Activated T-cell treated with anti-CD3 and anti-CD28 coated beads, Interleukin-2, amount 50 U/mL, for 48 hours (primary cell): ENCODE measurements at places on chromosomes 13 and 19.

- DNase-seq: no peak
These were observed 401.1 kb upstream of the SPRY2 start for GRCh38 chr13:80742033-80742432.

GRCh38 chr13:52925775-52926285 lies 77.4 kb upstream of the PCDH8 start:
- no peak for DNase-seq

- no peak for DNase-seq
These were observed 194.2 kb downstream of the POU4F1 start for GRCh38 chr13:78409172-78409571.

GRCh38 chr19:33450689-33451088 lies 70.9 kb downstream of the PEPD start:
- DNase-seq: no peak

- no peak for DNase-seq
These were observed 88.5 kb downstream of the TEX26 start for GRCh38 chr13:31020996-31021395.

- no peak for DNase-seq
These were observed 211.7 kb downstream of the LIG4 start for GRCh38 chr13:108003626-108004025.

DNA sequence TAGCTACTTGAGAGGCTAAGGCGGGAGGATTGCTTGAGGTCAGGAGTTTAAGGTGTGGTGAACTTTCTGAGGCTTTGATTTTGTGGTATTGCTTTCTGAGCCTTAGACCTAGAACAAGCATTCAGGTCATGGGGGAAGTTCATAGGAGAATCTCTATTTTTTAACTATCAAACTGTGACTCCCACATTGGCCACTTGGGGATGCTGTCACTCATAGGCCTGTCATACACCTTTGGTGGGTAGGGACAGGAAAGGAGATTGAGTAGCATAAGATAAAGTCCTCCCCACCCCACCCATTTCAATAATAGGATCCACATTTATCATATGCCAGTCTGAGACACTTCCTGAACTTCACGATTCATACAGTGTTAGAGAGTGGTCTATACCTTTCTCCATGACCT lies 41.9 kb upstream of the PSG2 start:
- DNase-seq: no peak

DNA sequence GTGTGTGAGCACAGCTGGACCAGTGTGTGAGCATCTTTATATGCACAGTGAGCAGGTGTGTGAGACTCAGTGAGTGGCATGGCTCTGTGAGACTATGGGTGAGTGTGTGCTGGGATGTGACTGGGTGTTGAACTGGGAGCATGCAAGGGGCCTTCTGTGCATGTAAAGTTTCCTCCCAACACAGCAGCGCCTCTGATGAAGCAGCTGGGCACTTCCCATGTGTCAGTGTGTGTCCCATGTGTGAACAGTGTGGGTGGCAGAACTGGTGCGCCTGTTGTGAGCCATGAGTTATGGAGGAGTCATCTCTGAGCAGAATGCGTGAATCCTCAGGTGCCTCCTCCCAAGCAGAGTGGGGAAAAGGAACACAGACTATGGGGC lies 24.1 kb downstream of the LGALS16 start:
- peak; percentile 73 for DNase-seq

DNA sequence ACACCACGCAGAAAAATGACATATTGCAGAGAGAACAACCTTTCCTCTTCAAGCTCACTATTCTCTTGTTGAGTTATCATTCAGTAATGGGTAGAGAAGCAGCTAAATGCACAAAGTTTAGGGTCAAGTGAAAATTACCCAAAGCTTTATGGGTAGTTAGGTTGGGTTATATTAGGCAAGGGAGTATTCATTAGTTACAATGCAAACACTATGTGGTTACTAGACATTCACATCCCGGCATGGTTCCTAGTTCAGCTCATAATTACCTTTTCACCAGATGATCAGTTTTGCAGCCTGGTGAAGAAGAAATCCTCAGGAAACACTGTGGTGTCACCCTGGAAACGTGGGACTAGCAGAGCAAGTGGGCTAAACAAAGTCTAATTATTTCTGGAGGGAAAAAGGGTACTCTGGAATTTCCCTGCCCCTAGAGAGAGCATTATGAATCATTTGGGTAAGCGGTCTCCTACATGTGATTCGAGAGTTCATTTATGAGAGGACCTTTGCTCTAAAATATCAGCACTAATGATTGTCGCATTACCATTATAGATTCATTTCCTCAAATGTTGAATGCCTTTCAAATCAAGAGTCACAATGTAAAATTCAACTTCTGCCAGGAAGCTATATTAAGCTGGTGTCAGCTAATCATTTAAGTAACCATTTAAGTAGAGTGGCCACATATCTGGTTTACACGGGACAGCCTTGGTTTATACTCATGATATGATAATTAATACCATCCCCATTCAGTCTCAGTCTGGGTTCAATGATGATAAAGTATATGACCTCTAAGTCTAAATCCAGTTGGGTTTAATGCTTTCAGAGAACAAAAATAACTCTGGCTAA lies 1208.0 kb downstream of the DIAPH3 start:
- DNase-seq: no peak

- no peak for DNase-seq
These were observed 89.2 kb downstream of the DHRS12 start for GRCh38 chr13:51714663-51715168.

- DNase-seq: no peak
These were observed 70.9 kb upstream of the MYO16 start for GRCh38 chr13:108558489-108558888.

DNA sequence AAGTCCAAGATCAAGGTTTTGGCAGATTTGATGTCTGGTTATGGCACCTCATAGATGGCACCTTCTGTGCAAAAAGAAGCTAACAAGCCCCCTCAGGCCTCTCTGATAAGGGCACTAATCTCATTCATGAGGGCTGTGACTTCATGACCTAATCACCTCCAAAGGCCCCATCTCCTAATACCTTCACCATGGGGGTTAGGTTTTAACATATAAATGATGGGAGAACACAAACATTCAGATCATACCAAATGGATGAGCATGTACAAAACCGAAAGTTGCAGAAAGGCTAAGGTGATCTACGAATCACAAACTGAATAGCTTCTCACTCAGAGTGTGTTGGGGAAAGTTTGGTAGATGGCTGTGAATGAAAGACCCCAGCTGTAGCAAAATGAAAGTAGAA lies 217.4 kb downstream of the TBC1D4 start:
- no peak for DNase-seq
